Activated effector memory CD4-positive, alpha-beta T cell treated with Interleukin-2 at 50 U/mL for 16 hours (primary cell): ENCODE measurements at places on chromosomes 6 and 20.

- DNase-seq: no peak
These were observed 671 bp downstream of the EFHC1 start for GRCh38 chr6:52420668-52421358.

- no peak for DNase-seq
These were observed 7.2 kb downstream of the SSTR4 start for GRCh38 chr20:23042270-23042669.

DNA sequence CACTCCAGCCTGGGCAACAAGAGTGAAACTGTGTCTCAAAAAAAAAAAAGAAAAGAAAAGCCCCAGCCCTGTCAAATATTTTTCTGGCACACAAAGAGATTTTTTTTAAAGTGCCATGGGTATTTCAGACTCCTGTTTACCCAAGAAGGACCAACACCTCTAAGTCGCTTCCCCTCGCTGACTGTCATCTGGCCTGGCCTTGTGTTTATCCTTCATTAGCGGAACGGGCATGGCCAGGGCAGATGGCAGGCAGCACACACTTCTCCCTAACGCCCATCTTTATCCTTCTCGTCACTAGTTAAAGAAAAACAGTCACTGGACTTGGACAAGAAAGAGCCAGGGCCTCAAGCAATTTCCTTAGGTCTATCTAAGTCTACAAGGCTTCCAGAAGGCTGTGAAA, 7.3 kb upstream of the CBFA2T2 start:
- DNase-seq: no peak

DNA sequence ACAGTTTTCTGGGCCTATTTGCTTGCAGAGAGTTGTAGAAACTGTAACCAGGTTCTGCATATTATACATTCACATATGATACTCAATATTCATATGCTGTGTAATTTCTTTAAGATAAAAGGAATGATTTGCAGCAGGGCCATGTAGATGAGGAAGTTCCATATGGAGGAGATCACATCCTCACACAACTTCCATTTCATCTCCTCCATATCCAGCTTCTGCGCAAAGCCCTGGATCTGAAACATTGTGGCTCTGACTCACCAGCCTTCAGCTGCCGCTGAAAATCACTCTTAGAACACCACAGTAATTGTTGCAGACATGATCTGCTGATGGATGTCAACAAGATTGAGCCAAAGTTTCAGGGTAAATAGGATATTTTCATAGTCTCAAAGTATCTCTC, 57.7 kb downstream of the PXDC1 start:
- no peak for DNase-seq

DNA sequence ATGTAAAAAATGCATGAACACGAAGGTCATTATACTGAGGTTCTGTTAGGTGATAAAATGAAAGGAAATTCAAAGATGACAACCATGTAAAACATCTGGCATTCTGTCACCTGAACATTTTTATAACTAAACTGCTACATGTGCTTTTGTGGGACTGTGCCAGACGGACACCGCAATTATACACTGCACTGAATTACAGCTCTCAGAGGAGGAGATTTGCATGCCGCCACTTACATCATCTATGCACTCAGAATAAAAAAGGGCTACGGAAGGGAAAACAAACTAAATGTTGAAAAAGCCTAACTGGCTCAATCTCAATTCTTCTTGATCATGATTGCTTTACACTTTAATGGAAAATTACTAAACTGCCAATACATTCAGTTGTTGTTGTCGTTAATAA, 614.0 kb upstream of the EYS start:
- no peak for DNase-seq

DNA sequence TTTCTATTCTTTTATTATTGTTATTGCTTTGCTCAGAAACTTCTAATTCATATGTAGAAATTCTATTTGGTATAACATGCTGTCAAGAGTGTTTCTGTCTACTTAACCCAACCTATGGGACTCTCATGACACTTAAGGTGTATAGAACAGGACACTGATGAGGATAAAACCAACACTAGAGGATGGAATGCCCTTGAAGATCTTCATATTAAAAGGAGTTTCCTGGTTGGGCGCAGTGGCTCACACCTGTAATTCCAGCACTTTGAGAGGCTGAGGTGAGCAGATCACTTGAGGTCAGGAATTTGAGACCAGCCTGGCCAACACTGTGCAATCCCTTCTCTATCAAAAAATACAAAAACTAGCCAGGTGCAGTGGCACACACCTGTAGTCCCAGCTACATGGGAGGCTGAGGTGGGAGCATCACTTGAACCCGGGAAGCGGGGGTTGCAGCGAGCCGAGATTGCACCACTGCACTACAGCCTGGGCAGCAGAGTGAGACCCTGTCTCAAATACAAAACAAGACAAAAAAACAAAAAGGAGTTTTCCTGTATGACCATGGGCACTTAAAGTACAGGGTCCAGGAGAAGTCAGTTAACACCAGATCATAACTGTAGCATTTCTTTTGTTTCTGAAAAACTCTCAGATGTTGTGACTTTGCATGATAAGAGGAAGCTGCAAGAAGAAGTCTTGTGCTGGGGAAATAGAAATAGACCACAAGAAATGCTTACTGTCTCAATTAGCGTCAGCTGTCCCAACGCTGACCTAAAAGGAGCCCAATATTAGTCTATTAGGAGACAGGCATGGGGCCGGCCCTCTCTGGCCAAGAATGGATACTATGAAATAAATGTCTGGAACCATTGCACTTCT, 38.9 kb upstream of the CD2AP start:
- DNase-seq: no peak

DNA sequence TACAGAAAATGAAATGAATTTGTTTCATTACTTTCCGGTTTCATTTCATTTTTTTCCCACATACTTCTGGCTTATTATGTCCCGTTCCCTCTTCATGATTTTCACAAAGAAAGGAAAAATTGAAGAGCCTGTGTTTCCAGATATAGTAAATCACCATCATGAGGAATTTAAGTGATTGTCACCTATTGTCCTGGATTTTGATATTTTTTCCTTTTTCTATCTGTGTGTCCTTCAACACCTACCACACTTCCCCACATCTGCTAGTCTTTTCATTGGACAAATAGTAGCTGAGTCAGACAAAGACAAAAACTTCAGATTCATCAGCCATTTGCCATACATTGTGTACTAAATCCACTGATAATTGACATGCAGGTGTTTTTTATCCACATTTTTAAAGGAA, 258.2 kb upstream of the HSF2 start:
- no peak for DNase-seq

DNA sequence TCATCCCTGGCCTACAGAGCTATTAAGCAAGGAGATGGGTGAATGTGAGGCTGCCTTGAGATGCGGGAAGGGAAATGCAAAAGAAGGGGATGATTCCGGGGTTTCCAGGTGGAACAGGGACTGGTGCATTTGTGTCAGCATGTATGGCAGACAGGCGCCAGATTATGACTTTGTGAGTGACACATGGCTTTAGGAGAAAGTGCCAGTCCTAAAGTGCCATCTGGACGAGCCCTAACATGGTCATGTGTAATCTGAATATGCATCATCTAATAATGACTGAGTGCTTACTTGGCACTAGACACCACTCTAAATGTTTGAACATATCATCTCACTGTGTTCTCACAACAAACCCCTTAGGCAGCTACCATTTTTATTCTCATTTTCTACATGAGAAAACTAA, 195.0 kb upstream of the TSHZ2 start:
- no peak for DNase-seq

DNA sequence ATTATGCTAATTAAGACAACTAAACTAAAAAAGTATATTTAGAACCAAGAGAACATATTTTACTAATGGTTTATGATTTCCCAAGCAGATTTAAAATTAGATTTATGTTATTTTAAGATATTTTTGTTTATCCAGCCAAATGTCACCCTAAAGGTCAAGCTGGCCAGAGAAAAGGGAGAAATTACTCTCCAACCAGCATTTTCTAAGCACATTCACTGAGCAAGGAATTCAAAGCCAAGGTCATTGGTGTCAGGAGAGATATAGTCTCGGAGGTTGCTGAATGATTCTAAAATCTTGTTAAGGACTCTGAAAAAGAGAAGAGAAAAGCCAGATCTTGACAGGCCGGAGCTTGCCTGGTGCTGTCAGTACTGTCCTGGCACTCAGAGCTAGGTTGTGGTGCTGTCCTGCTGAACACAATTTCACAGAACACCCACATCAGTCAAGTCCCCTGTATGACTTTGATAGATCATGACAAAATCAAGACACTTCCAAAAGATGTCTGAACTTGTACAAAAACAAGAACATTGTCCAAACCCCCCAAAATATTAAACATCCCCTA, 222.3 kb upstream of the SMLR1 start:
- no peak for DNase-seq

DNA sequence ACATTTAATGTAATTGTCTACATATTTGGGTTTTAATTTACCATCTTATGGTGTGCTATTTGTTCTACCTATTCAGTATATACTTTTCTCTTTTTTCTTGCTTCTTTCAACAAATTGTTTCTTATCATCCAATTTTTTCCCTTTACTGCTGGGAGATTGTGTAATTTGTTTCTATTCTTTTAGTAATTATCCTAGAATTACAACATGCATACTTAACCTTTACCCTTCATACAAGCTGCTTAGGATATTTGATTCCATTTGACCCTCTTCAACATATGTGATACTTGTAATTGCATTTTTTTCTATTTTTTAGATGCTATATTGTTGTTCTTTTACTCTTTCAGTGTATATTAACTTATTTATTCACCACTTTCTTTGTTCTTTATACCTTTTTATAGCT, 15.1 kb upstream of the TBPL1 start:
- DNase-seq: no peak

- DNase-seq: no peak
These were observed 66.9 kb downstream of the SYNJ2 start for GRCh38 chr6:158048589-158048988.
